ENCODE measurements at places on chromosomes 5 and 9. TPM values are rescaled to one million over a fixed set of nuclear protein-coding genes. Genes with fewer than 3 reads are reported as not detected.

MOB3B gene
- total RNA-seq = 19.6 TPM

IFNE gene
- not detected for total RNA-seq

SEC24A gene
- total RNA-seq = 36.6 TPM

TNFAIP8 gene
- total RNA-seq = 20.5 TPM

CD72 gene
- 2.5 TPM for total RNA-seq

TAF1L gene
- total RNA-seq = not detected

MCIDAS gene
- total RNA-seq = not detected

CHD1 gene
- 169 TPM for total RNA-seq

TLR4 gene
- total RNA-seq = 12.6 TPM

LRRC19 gene
- not detected for total RNA-seq

OCLN gene
- total RNA-seq = 19.7 TPM

ITK gene
- total RNA-seq = 0.44 TPM

NMUR2 gene
- total RNA-seq = 0.22 TPM

Data from camera-type eye (tissue), 1 donor.